ENCODE measurements at places on chromosomes 1 and 21.

DNA sequence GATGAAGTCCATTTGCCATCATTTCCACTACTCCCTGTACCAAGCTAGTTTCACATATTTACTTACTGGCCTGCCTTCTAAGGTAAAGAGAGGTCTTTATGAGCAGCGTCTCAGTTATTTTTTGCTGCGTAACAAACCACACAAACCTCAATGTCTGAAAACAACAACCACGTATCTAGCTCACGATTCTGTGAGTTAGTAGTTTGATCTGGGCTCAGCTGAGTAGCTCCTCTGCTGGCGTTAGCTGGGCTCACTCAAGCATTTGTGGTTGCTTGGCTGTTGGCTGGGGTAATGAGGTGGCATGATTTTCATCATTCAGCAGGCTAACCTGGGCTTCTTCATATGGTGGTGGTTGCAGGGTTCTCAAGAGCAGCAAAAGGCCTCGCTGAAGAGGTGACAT lies 225.4 kb downstream of the FOXD2 start:
- H3K36me3 ChIP-seq: no peaks in the 10 kb centered on the region
- no peaks in the 10 kb centered on the region for H3K27me3 ChIP-seq
- no peak overlapping the region for H3K27ac ChIP-seq

GRCh38 chr1:201270616-201271390 lies 12.5 kb upstream of the PKP1 start:
- H3K27ac ChIP-seq: no peak overlapping the region
- H3K4me3 ChIP-seq: no peak overlapping the region
- H3K36me3 ChIP-seq: no peaks in the 10 kb centered on the region
- no peaks in the 10 kb centered on the region for H3K27me3 ChIP-seq
- no peak for DNase-seq
- H3K4me1 ChIP-seq: peaks cover 4% of the 10 kb centered on the region

GRCh38 chr21:45990741-45991605 lies 9.4 kb downstream of the COL6A1 start:
- H3K27me3 ChIP-seq: no peaks in the 10 kb centered on the region
- no peak for DNase-seq
- H3K27ac ChIP-seq: no peak overlapping the region
- no peaks in the 10 kb centered on the region for H3K36me3 ChIP-seq
- H3K4me3 ChIP-seq: no peak overlapping the region

- peak; percentile 63 for DNase-seq
- H3K27me3 ChIP-seq: no peaks in the 10 kb centered on the region
- peaks cover 10% of the 10 kb centered on the region for H3K36me3 ChIP-seq
- H3K4me1 ChIP-seq: no peaks in the 10 kb centered on the region
- H3K27ac ChIP-seq: no peak overlapping the region
- H3K4me3 ChIP-seq: no peak overlapping the region
Observed at GRCh38 chr1:100400404-100400803, 48.1 kb downstream of the CDC14A start.

DNA sequence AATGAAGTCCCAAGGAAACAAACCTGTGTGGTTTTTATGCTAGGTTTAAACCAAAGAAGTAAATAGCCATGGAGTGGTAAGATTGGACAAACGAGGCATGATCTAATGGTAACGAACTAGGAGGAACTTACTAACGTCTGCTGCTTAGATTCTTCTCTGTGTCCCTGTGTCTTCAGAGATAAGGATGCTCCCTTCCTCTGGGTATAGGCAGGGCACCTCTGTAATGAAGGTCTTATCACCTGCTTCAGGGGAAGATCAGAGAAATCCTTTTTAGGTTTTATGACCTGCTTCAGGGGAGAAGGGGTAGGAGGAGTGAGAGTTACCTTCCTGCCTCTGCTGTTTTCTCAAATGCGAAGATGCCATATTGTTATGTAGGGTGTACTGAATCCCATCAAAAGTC lies 214.9 kb upstream of the L1TD1 start:
- no peak overlapping the region for H3K4me3 ChIP-seq
- DNase-seq: no peak
- H3K27ac ChIP-seq: no peak overlapping the region
- no peaks in the 10 kb centered on the region for H3K36me3 ChIP-seq
- H3K4me1 ChIP-seq: no peaks in the 10 kb centered on the region

- no peaks in the 10 kb centered on the region for H3K27me3 ChIP-seq
- H3K27ac ChIP-seq: no peak overlapping the region
- H3K4me3 ChIP-seq: no peak overlapping the region
- H3K36me3 ChIP-seq: no peaks in the 10 kb centered on the region
- no peaks in the 10 kb centered on the region for H3K4me1 ChIP-seq
Observed at GRCh38 chr21:38134084-38134873, 122.5 kb upstream of the KCNJ15 start.

DNA sequence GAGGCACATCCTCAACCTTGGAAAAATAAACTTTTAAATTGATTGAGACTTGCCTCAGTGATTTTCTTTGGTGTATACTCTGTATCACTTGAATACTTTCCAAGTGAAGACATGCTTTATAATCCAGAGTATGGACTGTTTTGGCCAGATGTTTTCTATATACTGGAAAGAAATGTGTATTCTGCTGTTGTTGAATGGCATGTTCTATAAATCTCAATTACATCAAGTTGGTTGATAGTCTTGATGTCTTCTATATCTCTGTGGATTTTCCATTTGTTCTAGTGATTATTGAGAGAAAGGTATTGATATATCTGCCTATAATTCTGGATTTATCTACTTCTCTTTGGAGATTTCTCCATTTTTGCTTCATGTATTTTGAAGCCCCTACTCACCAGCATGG lies 37.5 kb downstream of the EBNA1BP2 start:
- no peak overlapping the region for H3K4me3 ChIP-seq
- no peaks in the 10 kb centered on the region for H3K4me1 ChIP-seq

GRCh38 chr1:100543640-100544039 lies 5.7 kb downstream of the GPR88 start:
- peaks cover 13% of the 10 kb centered on the region for H3K4me1 ChIP-seq
- no peak overlapping the region for H3K27ac ChIP-seq
- peaks cover 7% of the 10 kb centered on the region for H3K27me3 ChIP-seq
- H3K36me3 ChIP-seq: no peaks in the 10 kb centered on the region
- H3K4me3 ChIP-seq: no peak overlapping the region

DNA sequence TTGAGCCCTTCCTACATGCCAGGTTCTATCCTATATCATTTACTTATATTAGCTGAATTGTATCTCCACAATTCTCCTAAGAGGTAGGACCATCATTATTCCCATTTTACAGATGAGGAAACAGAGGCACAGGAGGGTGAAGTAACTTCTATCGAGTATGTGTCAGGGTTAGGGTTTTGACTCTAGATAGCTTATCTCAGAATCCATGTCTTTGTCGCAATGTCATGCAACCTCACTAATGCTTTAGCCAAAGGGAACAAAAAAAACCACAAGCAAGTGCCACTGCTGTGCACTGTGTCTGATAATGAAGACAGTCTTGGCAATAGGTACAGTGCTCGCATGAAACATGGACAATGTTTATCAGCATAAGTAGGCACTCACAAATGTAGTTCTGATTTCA lies 95.4 kb upstream of the CLDN14 start:
- H3K36me3 ChIP-seq: no peaks in the 10 kb centered on the region
- H3K4me3 ChIP-seq: no peak overlapping the region
- H3K27ac ChIP-seq: no peak overlapping the region
- no peaks in the 10 kb centered on the region for H3K4me1 ChIP-seq
- DNase-seq: no peak

- no peak for DNase-seq
- no peaks in the 10 kb centered on the region for H3K36me3 ChIP-seq
- H3K27ac ChIP-seq: no peak overlapping the region
- no peaks in the 10 kb centered on the region for H3K4me1 ChIP-seq
- no peaks in the 10 kb centered on the region for H3K27me3 ChIP-seq
- H3K4me3 ChIP-seq: no peak overlapping the region
Observed at GRCh38 chr1:17305576-17306095, 2.4 kb upstream of the PADI4 start.

DNA sequence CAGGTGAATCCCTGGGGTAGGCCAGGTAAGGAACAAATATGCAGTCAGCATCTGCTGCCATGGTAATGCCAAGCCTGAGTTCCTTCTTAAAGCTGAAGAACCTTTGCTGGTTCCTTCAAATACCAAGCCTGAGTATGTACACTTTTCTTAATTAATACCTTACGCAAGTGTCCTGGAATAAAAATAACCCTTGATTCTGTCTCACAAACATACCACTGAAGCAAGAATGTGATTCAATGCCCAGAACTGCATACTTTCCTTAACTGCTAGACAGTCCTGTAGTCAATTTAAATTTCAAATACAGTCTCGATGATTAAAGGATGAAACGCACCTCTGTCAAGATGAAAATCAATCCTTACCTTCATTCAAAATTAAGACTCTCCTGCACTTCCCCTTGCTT lies 634.0 kb upstream of the CHRM3 start:
- no peaks in the 10 kb centered on the region for H3K36me3 ChIP-seq
- H3K4me3 ChIP-seq: no peak overlapping the region
- H3K4me1 ChIP-seq: no peaks in the 10 kb centered on the region
- no peaks in the 10 kb centered on the region for H3K27me3 ChIP-seq
- H3K27ac ChIP-seq: no peak overlapping the region

DNA sequence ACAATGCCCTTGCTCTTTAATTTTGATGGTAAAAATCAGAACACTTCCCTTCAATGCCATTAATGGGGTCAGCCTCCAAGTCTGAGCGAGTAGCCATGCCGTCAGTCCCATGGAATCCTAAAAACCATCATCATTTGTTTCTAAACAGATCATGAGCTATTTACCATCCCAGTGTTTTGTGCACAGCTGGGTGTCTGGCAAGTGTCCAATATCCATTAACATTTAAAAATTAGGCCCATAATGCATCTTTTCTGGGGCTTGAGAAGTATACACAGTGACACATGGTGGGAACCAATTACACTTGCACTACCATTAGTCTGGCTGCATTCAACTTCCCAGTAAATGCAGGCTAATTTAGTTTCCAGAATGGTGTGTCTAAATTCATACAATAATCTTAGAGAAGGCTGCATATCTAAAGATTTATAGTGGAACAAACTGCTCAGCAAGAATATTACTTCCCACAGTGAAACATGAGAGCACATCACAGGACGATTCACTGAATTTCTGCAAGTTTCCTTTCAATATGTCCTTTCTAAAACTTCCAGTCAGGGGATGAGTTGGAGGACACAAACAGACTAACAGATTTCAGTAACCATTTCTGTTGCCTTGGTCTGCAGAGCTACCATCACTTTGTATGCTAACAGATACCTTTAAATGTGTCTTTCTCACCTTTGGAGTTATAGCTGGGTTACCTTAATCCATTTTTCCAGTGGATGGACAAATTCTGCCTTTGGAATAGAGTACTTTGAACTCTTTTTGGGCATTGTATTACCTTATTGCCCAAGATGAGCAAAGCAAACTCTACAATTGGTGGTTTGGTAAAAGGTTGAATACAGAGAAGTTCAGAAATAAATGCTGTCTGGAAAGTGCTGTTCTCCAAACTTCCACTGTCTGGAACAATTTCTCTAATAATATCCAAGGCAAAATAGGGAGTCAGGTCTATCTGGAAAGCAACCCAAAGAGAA lies 258.0 kb downstream of the PTBP2 start:
- H3K4me3 ChIP-seq: no peak overlapping the region
- no peaks in the 10 kb centered on the region for H3K4me1 ChIP-seq
- H3K36me3 ChIP-seq: no peaks in the 10 kb centered on the region

DNA sequence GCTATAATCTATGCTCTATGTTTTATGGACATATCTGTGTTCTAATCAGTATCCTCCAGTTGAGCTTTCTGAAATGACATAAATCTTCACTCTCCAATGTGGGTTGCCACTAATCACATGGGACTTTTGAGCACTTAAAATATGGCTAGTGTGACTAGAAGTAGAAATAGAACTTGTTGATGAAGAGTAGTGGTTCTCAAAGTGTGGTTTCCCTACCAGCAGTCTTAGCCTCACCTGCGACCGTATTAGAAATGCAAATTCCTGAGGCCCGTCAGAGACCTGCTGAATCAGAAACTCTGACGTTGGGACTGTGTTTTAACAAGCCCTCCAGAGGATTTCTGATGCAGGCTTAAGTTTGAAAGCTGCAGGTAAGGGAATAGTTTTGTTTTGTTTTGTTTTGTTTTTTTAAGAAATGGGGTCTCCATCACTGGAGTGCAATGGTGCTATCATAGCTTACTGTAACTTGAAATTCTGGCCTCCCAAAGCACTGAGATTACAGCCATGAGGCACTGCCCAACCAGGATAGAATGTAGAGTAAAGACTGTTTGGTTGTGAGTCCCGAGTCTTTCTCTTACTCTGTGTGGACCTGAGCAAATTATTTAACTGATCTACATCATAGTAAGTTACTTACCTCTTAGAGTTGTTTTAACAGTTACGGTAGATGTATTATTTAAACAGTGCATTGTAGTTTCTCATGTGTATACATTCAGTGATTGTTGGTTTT lies 21.7 kb downstream of the GLRX2 start:
- H3K4me3 ChIP-seq: no peak overlapping the region
- no peaks in the 10 kb centered on the region for H3K36me3 ChIP-seq
- no peak overlapping the region for H3K27ac ChIP-seq
- H3K27me3 ChIP-seq: no peaks in the 10 kb centered on the region
- no peaks in the 10 kb centered on the region for H3K4me1 ChIP-seq
- no peak for DNase-seq

- no peak overlapping the region for H3K4me3 ChIP-seq
- no peaks in the 10 kb centered on the region for H3K36me3 ChIP-seq
- no peak overlapping the region for H3K27ac ChIP-seq
- no peak for DNase-seq
- H3K4me1 ChIP-seq: no peaks in the 10 kb centered on the region
Observed at GRCh38 chr1:3056641-3057040, 12.4 kb upstream of the PRDM16 start.

- H3K4me1 ChIP-seq: no peaks in the 10 kb centered on the region
- H3K27me3 ChIP-seq: no peaks in the 10 kb centered on the region
- H3K4me3 ChIP-seq: no peak overlapping the region
- H3K27ac ChIP-seq: no peak overlapping the region
Observed at GRCh38 chr1:172288581-172288980, 131.9 kb upstream of the C1orf105 start.

GRCh38 chr1:48028218-48029069 lies 31.3 kb upstream of the TRABD2B start:
- no peak for DNase-seq
- H3K36me3 ChIP-seq: no peaks in the 10 kb centered on the region
- H3K27me3 ChIP-seq: no peaks in the 10 kb centered on the region

GRCh38 chr1:8439015-8439702 lies 121.2 kb downstream of the SLC45A1 start:
- peaks cover 13% of the 10 kb centered on the region for H3K4me1 ChIP-seq
- no peaks in the 10 kb centered on the region for H3K36me3 ChIP-seq
- peak; percentile 81 for DNase-seq
- H3K4me3 ChIP-seq: no peak overlapping the region

GRCh38 chr1:15100880-15101760 lies 52.4 kb upstream of the TMEM51 start:
- no peaks in the 10 kb centered on the region for H3K36me3 ChIP-seq
- H3K4me1 ChIP-seq: no peaks in the 10 kb centered on the region

- H3K4me1 ChIP-seq: peaks cover 49% of the 10 kb centered on the region
- DNase-seq: no peak
- peak overlapping the region; percentile 83 for H3K27ac ChIP-seq
- no peaks in the 10 kb centered on the region for H3K27me3 ChIP-seq
- no peaks in the 10 kb centered on the region for H3K36me3 ChIP-seq
- H3K4me3 ChIP-seq: no peak overlapping the region
Observed at GRCh38 chr1:91827087-91827458, 58.9 kb downstream of the TGFBR3 start.

All from Peyer's patch (tissue), 4 donors.